ENCODE measurements at places on chromosomes 16 and 17.
A peak's percentile ranks its signal among the peaks of the same experiment; 100 is the strongest.

- peaks cover 20% of the 10 kb centered on the region for H3K36me3 ChIP-seq
- H3K4me1 ChIP-seq, result peaks cover 57% of the 10 kb centered on the region
- H3K27ac ChIP-seq, result peak overlapping the region; percentile 67
- no peak for DNase-seq
Observed at GRCh38 chr16:74583926-74584666, 22.8 kb downstream of the GLG1 start.

GRCh38 chr17:15649861-15650421, 30.4 kb upstream of the FBXW10B start:
- H3K4me3 ChIP-seq, result no peak overlapping the region
- H3K36me3 ChIP-seq, result no peaks in the 10 kb centered on the region
- no peak for DNase-seq
- H3K4me1 ChIP-seq, result peaks cover 2% of the 10 kb centered on the region

DNA sequence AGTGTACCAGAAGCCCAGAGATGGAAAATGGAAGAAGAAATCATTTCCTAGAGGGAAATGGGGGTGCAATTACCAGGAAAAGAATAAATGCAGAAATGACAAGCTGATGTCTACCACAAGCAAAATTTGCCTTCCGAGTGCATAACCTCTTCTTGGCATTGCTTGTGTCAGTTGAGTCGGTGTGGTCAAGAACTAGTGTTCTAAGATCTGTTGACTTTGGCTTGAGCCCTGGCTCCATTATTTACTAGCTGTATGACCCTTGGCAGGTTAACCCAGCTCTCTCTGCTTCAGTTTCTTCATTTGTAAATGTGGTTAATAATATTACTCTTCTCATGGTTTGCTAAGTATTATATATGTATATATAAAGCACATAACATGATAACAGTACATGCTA, 273.0 kb upstream of the IRX5 start:
- DNase-seq, result no peak
- H3K27ac ChIP-seq, result no peak overlapping the region
- H3K27me3 ChIP-seq, result peaks cover 21% of the 10 kb centered on the region
- H3K4me3 ChIP-seq, result no peak overlapping the region
- H3K4me1 ChIP-seq, result no peaks in the 10 kb centered on the region
- H3K36me3 ChIP-seq, result no peaks in the 10 kb centered on the region

DNA sequence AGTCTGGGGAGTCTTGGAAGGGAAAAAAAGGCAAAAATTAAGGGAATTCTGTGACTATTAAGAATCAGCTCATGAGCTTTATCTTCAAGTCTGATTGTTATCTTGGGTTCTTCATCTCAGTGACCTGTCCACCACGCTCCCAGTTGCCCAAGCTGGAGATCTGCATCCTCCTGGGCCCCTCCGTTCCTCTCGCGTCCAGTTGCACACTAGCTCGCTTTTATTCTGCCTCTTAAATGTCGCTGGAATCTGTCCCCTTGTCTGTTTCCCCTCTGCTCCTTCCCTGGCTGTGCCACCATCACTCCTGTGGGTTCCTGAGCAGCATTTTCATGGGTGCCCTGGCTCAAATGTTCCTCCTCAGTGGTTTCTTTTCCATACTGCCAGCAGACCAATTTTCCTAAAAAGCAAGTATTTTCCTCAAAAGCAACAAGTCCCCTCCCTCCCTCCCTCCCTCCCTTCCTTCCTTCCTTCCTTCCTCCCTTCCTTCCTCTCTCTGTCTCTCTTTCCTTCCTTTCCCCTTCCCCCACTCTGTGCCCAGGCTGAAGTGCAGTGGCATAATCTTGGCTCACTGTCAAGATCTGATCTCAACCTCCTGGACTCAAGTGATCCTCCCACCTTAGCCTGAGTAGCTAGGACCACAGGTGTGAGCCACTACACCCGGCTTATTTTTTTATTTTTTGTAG, 1.4 kb downstream of the ENDOV start:
- DNase-seq, result no peak
- H3K27ac ChIP-seq, result peak overlapping the region; percentile 94
- H3K36me3 ChIP-seq, result peaks cover 32% of the 10 kb centered on the region
- peaks cover 36% of the 10 kb centered on the region for H3K4me1 ChIP-seq

DNA sequence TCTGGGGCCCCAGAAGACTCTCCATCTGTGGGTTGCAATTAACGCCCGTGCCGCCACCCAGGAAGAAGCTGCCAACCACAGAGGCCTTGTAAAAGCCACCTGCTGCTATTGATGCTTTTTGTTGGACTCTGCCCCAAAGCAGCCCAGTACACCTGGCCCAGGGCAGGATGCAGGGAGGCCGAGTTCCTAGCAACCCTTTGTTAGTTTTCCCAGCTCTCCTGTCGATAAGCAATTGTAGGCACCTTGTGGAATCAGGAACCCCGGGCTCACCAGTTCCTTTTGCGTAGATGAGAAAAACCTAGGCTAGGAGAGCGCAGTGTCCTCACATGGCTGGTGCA, 103.3 kb downstream of the ABCC6 start:
- peak overlapping the region; percentile 44 for H3K27ac ChIP-seq
- H3K4me1 ChIP-seq, result no peaks in the 10 kb centered on the region
- peaks cover 65% of the 10 kb centered on the region for H3K36me3 ChIP-seq
- H3K27me3 ChIP-seq, result no peaks in the 10 kb centered on the region

- peaks cover 17% of the 10 kb centered on the region for H3K4me1 ChIP-seq
- H3K27me3 ChIP-seq, result no peaks in the 10 kb centered on the region
Observed at GRCh38 chr17:48290378-48290777, 139.6 kb downstream of the SKAP1 start.

GRCh38 chr17:64635647-64636305, 26.3 kb downstream of the SMURF2 start:
- no peak overlapping the region for H3K4me3 ChIP-seq
- no peaks in the 10 kb centered on the region for H3K27me3 ChIP-seq
- no peak for DNase-seq
- peaks cover 60% of the 10 kb centered on the region for H3K4me1 ChIP-seq
- peaks cover 9% of the 10 kb centered on the region for H3K36me3 ChIP-seq

GRCh38 chr17:48502901-48503300, 27.9 kb downstream of the HOXB1 start:
- H3K27ac ChIP-seq, result peak overlapping the region; percentile 58
- peaks cover 5% of the 10 kb centered on the region for H3K4me1 ChIP-seq
- no peak for DNase-seq
- no peaks in the 10 kb centered on the region for H3K36me3 ChIP-seq
- H3K4me3 ChIP-seq, result no peak overlapping the region

DNA sequence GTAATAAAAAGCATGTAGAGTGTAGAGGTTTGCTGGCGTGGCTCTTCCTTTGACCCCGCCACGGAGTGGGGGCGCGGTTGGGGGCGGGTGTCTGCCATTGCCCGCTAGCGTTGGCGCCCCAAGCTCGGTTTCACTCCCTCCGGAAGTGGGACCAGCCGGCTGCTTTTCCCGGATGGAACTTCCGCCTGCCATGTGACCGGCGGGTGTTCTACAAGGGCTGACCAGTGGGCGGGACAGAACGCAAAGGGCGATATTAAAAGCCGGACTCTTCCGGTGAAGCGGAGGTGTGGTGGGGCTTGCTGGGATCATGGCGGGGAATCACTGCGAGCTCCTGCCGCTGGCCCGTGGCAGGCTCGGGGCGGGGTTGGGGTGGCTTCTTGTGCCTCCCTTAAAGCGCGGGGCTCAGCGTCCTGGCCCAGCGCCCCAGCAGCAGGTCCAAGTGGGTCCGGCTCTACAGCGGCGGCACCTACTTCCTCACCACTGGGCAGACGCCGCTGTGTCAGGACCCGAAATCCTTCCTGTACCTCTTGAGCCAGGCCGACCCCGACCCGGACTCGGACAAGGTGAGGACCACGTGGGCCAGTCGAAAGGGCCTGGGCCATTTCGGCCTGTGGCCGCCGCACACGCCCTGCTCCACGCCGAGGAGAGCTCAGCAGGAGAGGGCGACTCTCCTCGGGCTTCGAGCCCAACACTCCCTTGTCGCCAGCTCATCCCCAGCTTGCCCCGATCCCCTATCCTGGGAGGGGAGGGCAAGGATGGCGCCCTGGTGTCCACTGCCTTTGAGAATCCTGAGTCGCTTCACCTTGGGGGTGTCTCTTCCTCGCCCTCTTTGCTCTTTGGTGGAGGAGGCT, 65.6 kb downstream of the PDPK1 start:
- H3K27me3 ChIP-seq, result no peaks in the 10 kb centered on the region
- H3K4me1 ChIP-seq, result peaks cover 25% of the 10 kb centered on the region
- DNase-seq, result peak; percentile 64
- peaks cover 8% of the 10 kb centered on the region for H3K36me3 ChIP-seq
- H3K27ac ChIP-seq, result peak overlapping the region; percentile 96

- H3K4me1 ChIP-seq, result no peaks in the 10 kb centered on the region
- H3K36me3 ChIP-seq, result no peaks in the 10 kb centered on the region
- DNase-seq, result no peak
Observed at GRCh38 chr16:78972006-78972405, 628.5 kb downstream of the MAF start.

DNA sequence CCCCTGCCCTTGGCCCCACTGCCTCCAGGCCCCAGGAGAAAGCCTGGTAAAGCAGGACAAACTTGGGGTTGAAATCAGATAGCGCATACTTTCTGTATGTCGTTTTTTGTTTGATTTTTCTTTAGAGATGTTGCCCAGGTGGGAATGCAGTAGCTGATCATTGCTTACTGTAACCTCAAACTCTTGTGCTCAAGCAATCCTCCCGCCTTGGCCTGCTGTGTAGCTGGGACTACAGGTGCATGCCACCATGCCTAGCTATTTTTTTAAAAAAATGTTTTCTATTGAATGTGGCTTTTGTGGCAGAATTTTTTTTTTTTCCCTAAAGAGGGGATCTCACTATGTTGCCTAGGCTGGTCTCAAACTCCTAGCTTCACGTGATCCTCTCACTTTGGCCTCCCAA, 11.1 kb upstream of the CCL5 start:
- H3K36me3 ChIP-seq, result peaks cover 36% of the 10 kb centered on the region
- H3K4me3 ChIP-seq, result peak overlapping the region; percentile 47
- H3K27ac ChIP-seq, result peak overlapping the region; percentile 83
- H3K4me1 ChIP-seq, result peaks cover 73% of the 10 kb centered on the region
- no peaks in the 10 kb centered on the region for H3K27me3 ChIP-seq

DNA sequence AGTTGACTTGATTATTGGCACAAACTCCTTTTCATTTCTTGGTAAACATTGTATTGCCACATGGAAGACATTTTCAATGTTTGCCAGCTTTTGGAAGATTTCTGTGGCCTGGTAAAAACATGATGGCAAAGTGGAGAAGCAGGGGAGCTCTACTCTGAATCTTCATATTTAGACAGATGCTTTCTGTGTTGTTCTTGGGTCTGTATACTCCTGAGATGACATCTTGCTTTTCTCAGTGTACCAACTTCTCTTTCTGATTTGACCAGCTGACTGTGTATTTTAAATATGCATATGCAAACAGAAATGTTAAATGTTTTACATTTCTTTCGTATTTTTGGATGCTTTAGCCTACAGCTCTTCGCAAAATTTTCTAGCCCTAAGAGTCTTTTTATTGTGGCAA, 366.2 kb upstream of the MON1B start:
- no peak overlapping the region for H3K27ac ChIP-seq
- H3K4me1 ChIP-seq, result no peaks in the 10 kb centered on the region
- no peaks in the 10 kb centered on the region for H3K36me3 ChIP-seq
- no peaks in the 10 kb centered on the region for H3K27me3 ChIP-seq
- no peak overlapping the region for H3K4me3 ChIP-seq

DNA sequence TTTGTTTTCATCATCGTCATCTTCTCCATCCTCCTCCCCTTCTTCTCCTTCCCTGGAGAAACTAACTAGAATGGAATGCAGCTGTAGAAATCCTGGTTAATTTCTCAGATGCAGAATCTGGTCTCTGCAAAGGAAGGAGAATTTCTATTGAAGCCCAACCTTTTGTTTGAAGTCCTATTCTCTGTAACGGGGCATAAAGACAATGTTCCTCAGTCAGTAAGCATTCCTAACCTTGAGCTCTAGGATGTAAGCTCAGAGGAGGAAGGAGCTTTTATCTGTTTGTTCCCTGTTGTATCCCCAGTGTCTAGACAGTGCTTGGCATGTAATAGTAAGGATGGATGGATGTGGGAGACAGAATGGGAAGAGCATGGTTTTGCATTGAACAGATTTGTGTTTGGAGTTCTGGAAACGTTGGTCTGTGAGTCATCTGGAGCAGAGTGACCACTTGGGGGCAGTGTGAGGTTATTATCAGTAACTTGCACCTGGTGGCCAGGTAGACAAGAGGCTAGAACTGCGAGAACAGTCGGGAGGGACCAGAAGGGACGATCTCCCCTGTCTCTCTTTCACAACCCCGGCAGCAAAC, 363.7 kb downstream of the SNX29 start:
- no peaks in the 10 kb centered on the region for H3K36me3 ChIP-seq
- no peak for DNase-seq
- no peak overlapping the region for H3K27ac ChIP-seq
- H3K27me3 ChIP-seq, result no peaks in the 10 kb centered on the region
- H3K4me3 ChIP-seq, result no peak overlapping the region
